ENCODE measurements at places on chromosomes 2 and 18.

DNA sequence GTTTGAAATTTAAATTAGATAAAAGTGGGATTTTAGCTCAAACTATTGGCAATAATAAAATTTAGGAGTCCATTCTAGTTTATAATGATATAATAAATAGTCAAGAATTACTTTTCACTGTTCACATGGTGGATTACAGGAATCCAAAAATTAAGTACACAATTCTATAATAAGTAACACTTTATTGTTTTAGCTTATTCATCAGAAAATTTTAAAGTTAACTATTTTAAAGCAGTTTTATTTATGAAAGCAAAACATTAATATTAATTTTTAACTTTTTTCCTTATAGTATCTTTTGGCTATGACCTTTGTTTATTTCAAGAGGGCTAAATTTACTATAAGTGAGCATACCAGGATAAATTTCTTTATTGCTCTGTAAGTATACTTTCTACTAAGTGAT, 11.4 kb downstream of the SPDYA start:
- no peak for DNase-seq

- peak; percentile 17 for DNase-seq
Measured at GRCh38 chr2:179898873-179899272, 37.5 kb upstream of the ZNF385B start.

- peak; percentile 51 for DNase-seq
Measured at GRCh38 chr2:219736209-219736608, 108.8 kb downstream of the SLC4A3 start.

DNA sequence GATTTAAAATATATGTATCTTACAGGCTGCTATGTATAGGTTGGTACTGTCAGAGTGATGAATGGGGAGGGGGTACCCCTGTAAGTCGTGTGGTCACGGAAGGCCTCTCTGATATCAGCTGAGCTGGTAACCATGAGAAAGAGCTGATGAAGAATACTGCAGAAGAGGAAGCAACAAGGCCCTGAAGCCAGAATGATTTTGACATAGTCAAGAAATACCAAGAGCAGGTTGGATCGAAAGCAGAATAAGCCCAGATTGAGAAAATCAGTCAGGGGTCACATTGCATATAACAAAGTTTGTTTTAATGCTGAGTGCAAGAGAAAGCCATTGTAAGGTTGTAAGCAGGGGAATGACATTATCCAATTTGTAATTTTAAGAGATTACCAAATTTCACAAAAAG, 57.3 kb downstream of the UNC50 start:
- DNase-seq, result no peak

GRCh38 chr18:62596145-62597005, 73.5 kb downstream of the ZCCHC2 start:
- no peak for DNase-seq

All from HuH-7 (cell line).